Fibroblast of pulmonary artery (primary cell): ENCODE measurements at places on chromosomes 1 and 21.

DNA sequence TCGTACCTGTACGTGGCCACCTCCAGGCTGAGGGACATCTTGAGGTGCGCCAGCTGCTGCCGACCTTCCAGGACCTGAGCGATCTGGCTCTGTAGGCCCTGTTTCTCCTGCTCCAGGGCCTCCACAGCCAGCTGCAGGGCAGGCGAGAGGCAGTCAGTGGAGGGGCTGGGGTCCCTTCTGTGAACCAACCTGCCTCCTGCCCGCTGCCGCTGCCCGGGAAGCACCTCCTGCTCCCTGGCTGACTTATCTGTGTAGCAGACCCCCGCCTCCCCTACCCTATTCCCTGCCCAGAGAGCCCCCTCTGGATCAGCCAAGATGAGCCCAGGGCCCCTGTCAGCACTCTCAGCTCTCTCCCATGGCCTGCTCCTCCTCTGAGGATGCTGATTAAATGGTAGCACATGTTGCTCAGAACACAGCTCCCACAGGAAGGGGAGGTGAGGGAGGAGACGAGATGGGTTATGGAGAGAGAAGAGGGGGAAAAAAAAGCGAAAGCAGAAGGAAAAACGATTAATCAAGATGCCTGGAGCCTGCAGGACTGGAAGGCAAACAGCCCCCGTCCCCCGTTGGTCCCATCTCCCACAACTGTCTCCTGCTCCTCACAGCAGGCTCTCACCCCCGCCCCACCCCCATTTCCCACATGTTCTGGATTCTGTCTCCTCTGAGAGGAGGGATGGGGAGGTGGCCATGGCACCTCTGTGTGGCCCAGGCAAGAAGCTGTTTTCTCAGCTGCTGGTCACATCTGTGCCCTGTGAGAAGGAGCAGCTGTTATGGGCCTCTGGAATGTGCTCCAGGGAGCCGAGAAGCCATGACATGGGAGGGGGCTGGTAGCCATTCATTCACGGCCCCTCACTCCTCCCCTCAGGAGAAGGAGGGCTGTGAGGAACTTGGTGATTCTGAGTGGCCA, 1.7 kb downstream of the NES start:
- peak; percentile 49 for DNase-seq

- DNase-seq, result no peak
These were observed 259.4 kb upstream of the DAB1 start for GRCh38 chr1:57683037-57683942.

DNA sequence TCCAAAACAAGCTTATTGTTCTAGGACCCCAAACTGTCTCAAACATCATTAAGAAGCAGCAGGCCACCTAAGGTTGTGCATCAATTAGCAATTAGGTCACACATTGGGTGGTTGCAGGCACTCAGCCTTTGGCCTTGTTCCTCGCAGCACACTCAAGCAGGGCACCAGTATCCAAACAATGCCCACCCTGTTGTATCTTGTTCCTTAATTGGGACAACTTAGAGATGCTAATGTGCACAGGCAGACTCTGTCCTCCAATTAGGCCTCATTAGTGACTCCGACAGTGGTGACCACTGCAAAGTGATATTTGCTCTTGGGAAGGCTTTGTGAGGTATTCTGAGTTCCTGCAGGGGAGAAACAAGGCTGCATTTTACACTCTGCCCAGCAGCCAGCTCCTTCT, 515.1 kb upstream of the PTBP2 start:
- DNase-seq, result no peak

GRCh38 chr1:29621826-29622435, 385.6 kb downstream of the PTPRU start:
- no peak for DNase-seq

- DNase-seq, result peak; percentile 24
These were observed 7.1 kb downstream of the CHRNB2 start for GRCh38 chr1:154574716-154575115.

- peak; percentile 40 for DNase-seq
These were observed 61.1 kb upstream of the LAPTM5 start for GRCh38 chr1:30818568-30819243.

GRCh38 chr1:32028746-32029145, 15.1 kb downstream of the KHDRBS1 start:
- DNase-seq, result no peak

GRCh38 chr1:111489604-111490003, 13.8 kb downstream of the ADORA3 start:
- peak; percentile 64 for DNase-seq

GRCh38 chr1:4728319-4729089, 74.1 kb downstream of the AJAP1 start:
- DNase-seq, result no peak

DNA sequence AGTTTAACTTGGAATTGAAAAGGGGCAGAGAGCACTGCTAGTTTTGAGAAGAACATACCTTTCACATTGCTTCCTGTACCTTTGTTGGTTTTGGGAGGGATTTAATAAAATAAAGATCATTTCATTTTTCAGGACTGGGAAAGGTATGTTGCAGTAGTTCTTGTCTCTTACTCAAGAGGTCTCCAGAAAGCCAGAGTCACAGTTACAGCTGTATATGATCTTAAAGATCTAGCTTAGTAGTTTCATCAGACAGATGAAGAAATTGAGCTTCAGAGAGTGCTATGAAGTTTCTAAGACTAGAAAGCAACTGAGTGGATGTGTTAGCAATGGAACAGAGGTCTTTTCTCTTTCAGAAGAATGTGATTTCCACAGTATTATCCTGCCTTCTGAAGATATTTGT, 1.0 kb downstream of the OR10K2 start:
- DNase-seq, result no peak

DNA sequence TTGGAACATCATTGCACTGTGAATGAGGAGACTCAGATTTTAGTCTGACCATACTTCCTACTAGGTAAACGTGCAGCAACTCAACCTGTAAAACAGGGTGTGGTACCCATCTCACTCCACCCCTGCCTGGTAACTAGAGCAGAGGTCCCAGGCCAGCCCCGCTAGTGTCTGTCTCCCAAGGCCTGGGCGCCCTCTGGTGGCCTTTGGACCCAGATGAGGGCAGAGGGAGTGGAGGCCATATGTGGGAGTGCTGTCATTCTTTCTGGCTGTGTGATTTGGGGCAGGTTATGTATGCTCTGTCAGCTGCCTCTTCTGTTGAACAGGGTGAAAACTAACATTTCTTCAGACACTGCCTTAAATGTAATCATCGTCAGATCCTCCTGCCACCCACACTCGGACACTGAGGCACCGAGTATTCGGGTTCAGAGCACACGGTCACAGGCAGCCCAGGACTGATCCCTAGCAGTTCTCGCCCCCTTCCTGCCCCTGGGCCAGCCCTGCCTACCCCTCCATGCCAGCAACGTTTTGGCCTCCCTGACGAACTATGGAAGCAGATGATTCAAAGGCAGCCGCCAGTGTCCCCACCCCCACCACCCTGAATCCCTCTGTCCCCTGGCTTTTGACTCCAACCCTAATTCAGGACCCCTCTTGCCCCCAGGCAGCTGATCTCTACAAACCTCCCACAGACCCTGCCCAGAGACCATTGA, 76.0 kb downstream of the CD247 start:
- DNase-seq, result peak; percentile 78

DNA sequence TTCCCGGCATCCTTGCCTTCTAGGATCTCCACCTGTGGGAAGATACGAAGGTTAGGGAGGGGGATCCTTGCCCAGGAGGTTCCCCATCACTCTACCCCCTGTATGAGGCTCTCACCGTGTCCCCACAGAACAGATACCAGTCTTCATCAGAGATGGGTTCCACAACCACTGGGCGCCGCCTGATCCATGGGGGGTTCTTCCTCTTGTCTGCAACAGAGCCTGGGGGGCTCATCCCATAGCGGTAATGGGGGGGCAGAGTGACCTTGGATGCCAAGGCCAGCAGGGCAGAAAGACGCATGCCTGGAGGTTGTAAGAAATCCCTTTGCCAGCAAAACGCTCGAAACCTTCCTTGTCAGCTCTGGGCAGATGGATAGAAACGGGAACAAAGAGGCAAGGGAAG, 2.5 kb downstream of the MRPL24 start:
- DNase-seq, result no peak

- no peak for DNase-seq
These were observed 40.5 kb downstream of the AMY1C start for GRCh38 chr1:103790172-103790571.

GRCh38 chr1:55402142-55402541, 187.0 kb upstream of the USP24 start:
- DNase-seq, result peak; percentile 46

DNA sequence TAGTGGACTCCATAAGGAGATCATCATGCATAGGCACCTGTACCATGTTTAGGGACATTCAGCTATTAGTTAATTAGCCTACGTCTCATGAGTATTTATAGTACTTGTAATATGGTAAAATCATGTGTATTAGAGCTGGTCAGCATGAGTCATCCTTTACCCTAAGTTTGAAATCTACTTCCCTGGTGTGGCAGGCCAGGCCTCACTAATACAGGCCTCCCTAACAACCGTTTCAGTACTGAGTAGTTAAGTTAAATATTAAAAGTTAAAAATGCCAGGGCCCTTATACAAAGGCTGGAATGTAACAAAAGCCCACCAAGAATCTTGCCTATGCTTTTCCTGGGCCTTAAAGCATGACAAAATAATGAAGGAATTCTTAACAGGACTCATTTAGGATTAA, 356.3 kb upstream of the DPYD start:
- peak; percentile 46 for DNase-seq

GRCh38 chr1:202362212-202362611, 13.7 kb downstream of the PPP1R12B start:
- DNase-seq, result no peak

DNA sequence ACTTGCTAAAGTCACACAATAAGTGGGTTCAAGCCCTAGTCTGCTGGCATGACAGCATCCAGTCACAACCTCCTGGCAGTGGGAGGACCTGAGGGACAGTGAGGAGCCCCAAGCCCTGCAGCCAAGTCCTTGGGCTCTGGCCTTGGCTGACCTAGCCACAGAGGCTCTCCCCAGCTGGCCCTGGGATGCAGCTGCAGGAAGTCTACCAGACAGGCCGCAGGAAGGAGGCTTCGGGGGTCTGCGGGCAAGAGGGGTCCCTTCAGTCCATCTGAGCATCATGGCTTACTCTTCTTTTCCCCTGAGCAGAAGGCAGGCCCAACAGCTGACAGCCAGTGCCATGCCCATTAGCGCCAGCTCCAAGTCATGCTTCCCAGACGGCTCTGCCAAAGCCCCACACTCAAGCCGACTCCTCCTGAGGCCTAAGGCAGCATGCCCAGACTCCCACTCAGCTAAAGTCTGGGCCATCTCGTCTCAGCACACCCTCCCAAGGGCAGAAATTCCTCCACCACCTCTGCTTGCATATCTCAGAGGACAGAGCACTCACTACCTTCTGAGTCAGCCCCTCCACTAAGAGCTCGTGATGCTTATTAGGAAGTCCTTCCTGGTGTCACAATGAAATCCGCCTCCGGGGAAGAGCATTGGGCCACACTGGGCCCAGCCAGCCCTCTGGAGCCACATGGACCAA, 20.1 kb downstream of the SLC1A7 start:
- DNase-seq, result peak; percentile 34

- DNase-seq, result no peak
These were observed 25.2 kb downstream of the RCAN1 start for GRCh38 chr21:34589511-34590282.

DNA sequence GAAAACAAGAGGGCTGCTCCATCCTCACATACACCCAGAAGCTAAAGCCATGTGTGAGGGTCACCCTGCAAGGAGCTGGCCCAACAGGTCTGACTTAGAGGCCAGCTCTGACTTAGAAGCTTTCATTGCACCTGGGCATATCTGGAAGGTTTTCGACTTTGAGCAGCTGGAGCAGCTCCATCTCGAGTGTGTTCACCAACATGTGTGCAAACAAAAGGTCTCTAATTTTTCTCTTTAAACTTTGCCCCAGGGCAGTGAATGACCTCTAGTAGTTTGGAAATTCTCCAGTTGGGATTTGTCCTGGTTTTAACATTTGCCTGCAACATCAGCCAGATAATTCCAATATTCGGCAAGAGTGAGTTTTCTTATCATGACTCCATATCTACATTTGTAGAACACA, 108.3 kb downstream of the TNR start:
- DNase-seq, result no peak

- no peak for DNase-seq
These were observed 260.6 kb upstream of the VAMP3 start for GRCh38 chr1:7510389-7510931.

DNA sequence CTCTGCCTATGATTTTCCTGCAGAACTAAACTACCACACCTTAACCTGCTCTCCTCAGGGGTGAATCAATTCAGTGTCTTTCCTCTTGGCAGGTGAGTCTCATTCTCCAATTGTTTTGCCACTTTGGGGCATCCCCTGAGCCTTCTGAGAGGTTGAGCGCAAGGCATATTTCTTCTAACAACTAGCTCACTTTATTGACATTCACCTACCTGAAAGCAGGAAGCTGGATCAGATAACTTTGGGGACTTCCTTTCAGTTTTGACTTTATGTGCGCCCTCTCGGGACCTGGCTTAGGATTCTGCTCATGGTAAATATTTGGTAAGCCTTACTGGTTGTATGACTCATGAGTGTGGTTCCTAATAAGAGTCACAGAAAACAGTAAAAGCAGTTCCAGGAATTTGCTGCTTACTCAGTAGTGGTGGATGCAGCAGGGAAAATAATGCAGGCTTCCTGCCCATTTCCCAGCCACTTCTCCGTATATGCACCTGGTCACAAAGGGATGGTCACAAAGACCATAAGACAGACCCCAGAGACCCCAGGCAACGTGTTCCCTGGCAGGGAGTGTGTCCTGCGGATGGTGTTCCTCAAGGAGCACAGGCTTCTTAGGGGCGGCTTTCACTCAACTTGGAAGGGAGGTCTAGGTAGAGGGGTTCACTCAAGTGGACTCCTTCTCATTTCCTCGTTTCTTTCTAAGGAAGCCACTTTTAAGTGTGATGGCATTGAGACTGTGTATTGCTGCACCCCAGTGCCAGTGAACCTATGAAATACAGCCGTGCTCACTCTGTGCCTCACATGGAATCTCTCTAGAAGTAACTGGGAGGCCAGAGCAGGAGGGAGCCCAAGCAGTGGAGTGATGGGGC, 22.0 kb upstream of the BATF3 start:
- peak; percentile 66 for DNase-seq
